Neuronal stem cell (in vitro differentiated cells): ENCODE measurements at places on chromosomes 7 and 10.
A peak's percentile ranks its signal among the peaks of the same experiment; 100 is the strongest.

DNA sequence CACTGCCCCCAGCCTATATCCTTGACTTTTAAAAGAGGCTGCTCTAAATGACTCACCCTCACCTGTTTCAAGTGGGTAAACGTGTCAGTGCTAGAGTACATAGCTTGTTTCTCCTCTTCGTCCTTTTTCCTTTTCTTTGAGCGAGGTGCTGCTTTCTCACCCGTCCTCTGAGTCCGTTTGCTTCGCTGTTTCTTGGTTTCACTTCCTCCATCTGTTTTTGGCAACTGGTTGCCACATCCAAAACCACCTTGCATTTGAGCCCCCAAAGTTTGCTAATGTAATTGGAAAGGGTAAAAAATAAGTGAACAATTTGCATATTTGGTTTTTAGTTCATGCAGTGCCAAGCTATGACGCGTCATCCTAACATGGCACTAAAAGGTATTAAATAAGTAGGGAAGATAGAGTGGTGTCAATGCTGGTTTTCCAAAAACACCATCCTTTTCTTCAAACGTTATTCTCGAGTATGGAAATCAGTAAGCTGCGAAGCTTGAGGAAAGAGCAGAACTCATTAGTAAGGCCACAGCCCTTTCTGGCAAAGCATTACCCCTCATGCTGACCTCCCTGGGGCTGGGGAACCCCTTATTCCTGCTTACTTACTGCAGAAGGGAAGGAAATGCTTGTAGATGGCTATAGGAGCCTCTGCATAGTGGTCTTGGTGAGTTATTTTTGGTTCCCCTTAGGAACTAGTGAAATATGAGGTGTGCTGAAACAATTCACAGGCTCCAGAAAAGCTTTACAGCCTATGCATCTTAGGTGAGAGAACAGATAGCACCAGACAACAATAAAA, 133.5 kb downstream of the GALNT11 start:
- DNase-seq = no peak

DNA sequence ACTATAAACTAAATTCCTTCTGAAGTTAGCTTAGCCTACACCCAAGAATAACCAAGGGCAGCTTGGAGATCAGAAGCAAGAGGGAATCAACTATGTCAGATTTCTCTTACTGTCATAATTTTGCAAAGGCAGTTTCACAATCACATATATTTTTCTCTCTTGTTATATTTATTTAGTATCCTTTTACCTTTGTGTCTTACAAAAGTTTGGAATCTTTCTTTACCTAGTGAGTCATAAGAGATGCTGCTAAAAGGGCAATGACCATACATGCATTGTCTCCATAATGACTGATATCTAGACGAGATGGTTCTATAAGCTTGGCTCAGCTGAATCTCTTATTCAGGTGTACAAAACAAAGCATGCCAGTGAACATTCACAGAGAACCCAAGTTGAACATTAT, 61.1 kb downstream of the PPP1R17 start:
- no peak for DNase-seq

DNA sequence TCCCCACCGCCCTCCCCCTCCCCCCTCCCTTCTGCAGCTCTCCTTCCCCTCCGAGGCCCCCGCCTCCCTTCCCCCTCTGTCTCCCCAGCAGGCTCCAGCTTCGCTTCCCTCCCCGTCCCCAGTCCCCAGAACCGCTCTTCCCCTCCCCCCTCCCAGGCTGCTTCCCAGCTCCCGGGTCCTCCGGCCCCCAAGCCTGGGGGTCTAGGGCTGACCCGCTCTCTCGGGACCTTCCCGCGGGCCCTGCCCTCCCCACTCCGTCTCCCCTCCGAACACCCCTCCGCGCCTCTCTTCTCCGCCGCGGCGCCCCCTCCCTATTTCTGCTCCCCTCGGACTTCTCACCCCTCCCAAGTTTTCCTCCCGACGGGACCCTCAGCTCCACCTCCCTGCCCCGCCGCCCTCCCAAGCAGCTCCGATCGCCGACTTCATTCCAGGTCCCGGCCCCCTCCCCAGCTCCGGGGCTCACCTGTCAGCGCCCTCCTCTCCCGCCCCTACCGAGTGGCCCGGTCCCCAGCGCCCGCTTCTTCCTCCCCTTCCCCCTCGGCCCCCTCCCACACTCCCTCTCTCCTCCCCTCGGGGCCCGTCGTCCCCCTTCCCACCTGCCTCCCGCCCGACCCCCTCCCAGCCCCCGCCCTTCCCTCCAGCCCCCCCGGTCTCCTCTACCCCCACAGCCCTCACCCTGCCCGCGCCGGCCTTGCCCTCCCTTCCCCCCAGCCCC, 990 bp downstream of the ZNF467 start:
- peak; percentile 56 for DNase-seq

- DNase-seq = no peak
Observed at GRCh38 chr7:123131140-123131539, 68.6 kb downstream of the SLC13A1 start.

- DNase-seq = no peak
Observed at GRCh38 chr10:112811741-112812551, 138.1 kb upstream of the TCF7L2 start.

DNA sequence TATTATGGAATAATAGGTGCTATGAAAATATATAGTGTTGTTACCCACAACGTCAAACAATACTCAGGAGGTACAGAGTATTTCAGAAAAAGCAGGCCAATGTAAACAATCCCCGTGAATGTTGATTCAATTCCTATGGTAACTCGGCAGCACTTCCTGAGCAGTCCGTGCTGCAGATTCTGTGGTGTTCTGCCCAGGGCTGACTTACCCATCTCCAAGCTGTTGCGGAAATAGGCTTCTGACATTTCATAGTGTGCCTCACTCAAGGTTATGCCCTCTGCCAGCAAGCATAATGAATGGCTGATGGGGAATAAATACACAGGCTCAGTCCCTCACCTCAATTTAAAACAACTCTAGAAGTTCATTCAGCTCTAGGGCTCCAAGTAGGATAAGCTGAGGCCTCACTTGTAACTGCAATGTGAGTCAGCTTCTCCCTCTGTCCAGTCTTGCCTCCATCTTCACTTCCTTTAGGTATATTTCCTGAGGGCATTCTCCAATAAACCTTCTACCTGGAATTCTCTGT, 177.6 kb downstream of the GNAI1 start:
- no peak for DNase-seq

GRCh38 chr7:127675721-127676120, 23.7 kb downstream of the SND1 start:
- no peak for DNase-seq

- DNase-seq = no peak
Observed at GRCh38 chr10:50993771-50994251, 80.5 kb upstream of the PRKG1 start.

- no peak for DNase-seq
Observed at GRCh38 chr7:157318015-157318706, 18.6 kb upstream of the DNAJB6 start.

DNA sequence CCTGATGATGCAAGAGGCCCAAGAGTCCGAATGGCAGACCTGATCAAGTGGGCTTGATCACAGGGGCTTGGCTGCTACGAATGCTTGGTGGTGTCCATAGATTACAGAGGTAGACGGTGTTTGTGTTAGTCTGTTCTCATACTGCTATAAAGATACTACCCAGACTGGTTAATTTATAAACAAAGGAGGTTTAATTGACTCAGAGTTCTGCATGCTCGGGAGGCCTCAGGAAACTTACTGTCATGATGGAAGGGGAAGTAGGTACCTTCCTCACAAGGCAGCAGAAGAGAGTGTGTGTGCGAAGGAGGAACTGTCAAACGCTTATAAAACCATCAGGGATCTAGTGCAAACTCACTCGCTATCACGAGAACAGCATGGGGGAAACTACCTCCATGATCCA, 268.9 kb upstream of the KLF6 start:
- DNase-seq = no peak

- no peak for DNase-seq
Observed at GRCh38 chr10:58698777-58699356, 186.2 kb downstream of the BICC1 start.
